Stimulated activated CD4-positive, alpha-beta T cell treated with anti-CD3 and anti-CD28 coated beads, Interleukin-4, amount 100 ng/mL, for 1 hour (primary cell): ENCODE measurements at places on chromosomes 1 and 21.

DNA sequence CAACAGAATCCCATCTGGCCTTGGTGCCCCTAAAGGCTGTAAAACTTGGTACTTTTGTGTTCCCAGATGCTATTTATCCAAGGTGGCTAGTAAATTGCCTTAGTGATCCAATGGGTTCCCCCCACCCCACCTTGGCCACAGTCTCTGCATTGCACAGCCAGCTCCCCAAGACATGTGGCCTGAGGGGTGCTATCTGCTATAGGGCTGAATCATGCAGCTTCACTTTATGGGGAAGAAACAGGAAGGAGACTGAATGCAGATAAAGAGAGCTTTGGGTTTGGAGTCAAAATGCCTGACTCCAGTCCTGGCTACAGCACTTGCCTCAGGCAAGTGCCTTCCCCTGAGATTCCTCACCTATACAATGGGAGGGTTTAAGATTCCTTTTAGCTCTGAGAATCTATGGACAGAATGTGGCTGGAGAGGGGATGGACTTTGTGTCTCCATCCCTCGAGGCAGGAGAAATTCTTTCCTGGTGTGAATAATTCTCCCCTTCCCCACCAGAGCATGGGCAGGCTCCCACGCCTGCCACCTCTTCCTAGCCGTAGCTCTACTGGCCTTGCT is 6.5 kb downstream of the RHEX start:
- no peak for DNase-seq

- DNase-seq, result no peak
These were observed 18.1 kb upstream of the ENAH start for GRCh38 chr1:225670806-225671733.

GRCh38 chr1:27509127-27510080 is 19.4 kb upstream of the WASF2 start:
- DNase-seq, result no peak

- no peak for DNase-seq
These were observed 6.5 kb downstream of the THEMIS2 start for GRCh38 chr1:27878787-27879335.

GRCh38 chr21:33201956-33202355 is 27.8 kb upstream of the IFNAR2 start:
- no peak for DNase-seq

GRCh38 chr1:1074631-1075147 is 583 bp upstream of the RNF223 start:
- DNase-seq, result no peak

DNA sequence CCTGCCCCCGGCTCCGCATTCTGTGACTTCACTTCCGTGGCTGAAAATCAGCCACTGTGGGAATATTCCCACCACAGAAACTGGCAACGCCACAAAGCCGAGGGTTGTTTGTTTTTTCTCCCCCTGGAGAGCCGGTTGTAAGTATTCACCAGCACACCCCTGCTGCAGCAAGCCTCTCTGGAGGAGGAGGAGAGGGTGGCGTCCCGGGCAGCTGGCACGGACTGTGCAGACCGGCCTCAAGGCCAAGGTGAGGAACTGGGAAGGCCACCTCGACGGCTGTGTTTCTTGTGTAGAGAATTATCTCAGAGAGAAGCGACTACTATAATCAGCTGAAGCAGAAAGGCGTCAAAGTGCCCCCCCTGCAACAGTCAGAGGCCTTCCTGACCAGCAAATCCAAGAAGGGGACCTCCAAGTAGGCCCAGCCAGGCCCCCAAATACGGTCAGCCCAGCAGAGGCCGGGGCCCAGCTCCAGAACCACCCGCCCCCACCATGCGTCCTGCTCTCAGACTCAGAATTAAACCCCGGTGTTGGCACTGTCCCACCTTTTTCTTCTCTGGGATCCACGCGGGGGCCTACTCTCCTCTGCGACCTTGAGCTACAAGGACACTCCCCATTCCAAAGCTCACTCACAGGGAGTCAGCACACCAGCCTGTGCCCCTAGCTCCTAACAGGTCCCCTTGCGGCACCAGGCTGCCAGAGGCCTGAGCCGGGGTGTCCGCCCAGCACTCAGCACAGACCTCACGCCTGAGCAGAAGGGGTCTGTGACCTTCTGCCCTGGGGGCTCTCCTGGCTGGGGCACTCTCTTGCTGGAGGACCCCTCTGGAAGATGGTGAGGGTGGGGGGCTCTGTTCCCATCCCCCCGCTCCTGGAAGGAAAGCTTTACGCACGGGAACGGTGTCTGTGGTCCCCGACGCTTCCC is 1.2 kb upstream of the SMIM1 start:
- DNase-seq, result no peak

DNA sequence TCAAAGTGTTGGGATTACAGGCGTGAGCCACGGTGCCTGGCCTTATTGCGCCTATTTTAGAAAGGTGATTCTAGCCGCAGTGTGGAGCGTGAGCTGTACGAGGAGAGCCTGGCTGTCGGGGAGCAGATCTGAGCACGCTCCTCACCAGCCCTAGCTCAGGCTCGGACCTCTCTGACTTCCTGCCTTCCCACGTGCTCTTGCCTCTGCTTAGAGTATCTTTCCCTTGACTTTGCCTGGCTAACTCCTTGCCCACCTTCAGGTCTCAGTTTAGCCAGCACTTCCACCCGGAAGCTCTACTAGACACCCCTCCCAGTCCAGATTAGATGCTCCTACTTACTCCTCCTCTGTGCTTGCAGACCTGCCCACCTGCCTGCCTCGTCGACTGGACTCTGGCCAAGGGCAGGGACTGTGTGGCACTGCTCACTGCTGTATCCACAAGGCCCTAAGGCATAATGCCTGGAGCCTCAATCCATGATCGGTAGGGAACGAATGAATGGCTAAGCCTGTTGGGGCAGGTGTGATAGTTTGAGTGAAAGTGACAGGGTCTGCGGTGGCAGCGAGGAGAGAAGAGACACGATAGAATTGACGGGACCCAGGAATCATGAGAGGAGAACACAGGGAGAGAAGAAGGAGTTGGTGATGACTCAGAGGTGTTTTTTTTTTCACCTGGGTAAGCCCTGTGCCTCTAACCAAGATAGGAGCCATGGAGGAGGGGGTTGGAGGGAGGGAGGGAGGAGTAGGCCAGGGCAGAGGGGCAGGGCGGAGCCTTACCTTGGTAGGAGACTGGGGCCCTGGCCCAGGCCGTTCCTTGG is 28.1 kb upstream of the WASF2 start:
- DNase-seq, result no peak

- no peak for DNase-seq
These were observed 86.4 kb downstream of the SYF2 start for GRCh38 chr1:25145775-25146393.
